HuH-7.5 (cell line): ENCODE measurements at places on chromosomes 1 and 21.

DNA sequence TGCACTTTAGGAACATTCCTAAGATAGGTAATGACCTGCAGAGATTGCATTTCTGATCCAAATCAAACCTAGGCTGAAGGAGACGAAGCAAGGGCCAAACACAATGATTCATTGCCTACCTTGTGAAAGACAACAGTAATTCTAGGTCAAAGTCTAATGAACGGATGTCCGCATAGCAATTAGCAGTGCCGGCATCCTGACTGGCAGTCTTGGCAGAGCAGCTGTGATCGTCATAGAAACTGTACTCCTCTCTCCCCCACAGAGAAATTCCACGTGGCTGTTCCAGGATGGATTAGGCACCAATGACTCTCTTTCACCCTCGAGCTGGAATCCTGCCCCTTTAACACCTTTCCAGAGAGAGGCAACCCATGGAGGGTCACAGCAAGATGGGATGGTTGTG is 28.9 kb upstream of the VAV3 start:
- no peak for DNase-seq

GRCh38 chr1:24498589-24498988 is 4.0 kb upstream of the RCAN3 start:
- DNase-seq: no peak

DNA sequence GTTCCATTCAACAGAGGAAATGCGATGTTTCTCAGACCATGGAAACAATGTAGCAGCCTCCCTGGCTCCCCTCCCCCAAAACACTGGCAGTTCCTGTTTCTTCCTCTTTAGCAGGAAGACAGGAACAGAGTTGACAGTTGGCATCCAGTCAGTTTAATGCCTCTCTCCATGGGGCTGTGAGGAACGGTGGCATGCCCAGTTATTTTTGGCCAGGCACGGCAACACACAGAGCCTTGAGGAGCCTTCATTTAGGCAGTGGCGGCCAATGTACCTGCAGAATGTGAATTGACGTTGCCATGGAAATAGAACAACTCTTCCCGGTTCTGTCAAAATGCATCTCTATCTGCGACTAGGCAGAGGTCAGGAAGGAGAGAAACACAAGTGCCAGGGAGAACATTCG is 330.6 kb downstream of the DSCAM start:
- no peak for DNase-seq

DNA sequence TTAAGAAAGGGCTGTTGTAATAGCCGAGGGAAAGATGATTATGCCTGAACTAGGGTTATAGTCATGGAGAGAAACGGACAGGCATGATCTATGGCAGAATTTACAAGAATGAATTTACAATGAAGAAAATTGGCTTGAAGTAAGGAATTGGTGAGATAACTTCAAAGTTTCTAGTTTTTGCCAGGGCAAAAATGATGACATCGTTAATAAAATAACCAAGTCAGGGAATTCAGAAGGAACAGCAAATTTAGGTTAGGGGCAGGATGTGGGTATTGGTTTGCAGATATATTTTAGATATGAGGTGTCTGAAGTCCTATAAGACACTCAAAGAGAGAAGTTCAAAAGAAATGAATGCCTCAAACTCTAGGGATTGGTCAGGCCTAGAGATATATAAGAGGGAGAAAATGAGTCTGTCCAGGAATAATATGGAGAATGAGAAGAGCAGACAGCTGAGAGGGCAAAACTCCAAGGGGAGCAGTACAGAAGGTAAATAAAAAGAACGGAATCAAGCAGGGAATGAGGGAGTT is 62.8 kb downstream of the IARS2 start:
- DNase-seq: no peak

GRCh38 chr1:25727635-25728286 is 72.2 kb upstream of the SELENON start:
- DNase-seq: no peak

DNA sequence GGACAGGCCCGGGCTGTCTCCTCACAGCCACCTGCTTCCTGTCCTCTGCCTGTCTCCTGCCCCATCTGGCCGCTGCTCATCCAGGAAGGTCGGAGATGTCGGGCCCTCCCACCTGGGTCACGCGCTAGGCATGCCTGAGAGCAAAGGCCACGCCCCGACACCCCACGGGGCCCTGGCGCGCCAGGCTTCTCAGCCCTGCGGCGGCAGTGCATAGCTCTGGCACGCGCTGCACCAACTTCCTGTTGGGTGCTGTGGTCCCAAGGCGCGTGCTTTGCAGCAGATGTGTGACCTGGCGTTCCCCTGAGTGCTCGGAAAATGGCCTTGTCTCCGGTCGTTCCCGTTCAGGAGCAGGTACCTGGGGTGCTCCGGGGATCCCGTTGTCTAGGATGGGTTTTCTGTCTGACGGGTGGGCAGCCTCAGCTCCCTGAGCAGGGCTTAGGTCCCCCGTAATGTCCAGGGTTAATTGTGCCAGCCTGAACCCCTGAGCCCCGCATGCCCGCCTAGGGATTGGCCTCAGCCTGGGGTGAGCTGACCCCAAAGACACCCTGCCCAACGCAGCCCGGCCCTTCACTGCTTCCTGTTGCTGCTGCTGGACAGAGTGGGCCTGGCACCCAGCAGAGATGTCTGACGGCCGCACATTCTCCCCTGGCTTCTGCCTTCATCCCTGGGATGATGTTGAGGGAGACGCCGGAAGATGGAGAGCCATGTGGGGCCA is 19.4 kb upstream of the KCNAB2 start:
- DNase-seq: no peak

DNA sequence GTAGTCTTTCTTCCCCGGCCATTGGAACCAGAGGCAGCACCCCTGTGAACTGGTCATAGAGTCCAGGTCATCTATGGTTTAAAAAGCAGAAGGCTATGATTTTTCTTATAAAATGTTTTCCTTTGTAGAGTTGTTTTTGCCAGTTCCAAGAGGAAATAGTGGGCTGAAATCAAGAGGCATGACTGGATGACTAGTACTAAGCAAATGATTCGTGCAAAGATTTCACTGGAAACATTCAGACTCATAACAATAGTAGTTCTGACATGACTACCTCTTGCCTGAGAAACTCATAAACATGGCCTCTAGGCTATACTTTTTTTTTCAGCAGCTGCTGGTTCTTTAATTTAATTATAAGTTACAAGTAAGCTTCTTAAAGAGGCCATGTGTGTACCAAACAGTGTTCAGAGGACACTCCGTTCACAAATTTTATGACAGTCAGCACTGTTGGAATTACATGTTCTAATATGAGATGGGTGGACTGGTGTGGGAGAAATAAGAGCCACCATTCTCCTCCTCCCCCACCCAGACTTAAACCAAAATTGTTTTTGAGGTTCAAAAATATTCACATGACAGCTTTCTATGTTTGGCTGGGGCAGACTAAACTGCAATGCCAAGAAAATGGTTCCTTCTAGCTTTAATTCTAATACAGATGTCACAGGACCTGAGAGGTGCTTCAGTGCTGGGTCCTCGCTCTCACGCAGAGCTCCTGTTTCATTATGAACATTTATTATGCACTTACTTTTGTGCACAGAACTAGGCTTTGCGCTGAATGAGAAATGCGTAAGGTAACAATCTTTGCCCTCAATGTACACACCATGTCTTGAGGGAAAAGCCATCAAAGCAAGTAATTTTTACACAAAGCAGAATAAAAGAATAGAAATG is 147.5 kb downstream of the ZC3H11B start:
- DNase-seq: no peak

DNA sequence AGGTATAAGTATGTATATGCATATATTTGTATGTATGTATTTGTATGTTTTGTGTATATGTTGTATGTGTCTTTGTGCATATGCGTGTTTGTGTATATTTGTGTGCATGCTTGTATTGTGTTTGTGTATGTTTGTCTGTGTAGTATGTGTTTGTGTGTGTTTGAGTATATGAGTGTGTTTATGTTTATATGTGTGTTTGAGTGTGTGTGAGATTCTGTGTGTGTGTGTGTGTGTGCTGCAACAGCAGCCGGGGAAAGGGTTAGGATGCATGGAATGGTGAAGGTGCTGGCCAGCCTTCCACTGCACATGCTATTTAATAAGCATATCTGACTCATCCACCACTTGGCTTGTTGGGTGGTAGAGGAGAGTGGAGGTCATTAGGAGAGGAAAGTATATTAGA is 46.6 kb upstream of the RAB4A start:
- DNase-seq: no peak

DNA sequence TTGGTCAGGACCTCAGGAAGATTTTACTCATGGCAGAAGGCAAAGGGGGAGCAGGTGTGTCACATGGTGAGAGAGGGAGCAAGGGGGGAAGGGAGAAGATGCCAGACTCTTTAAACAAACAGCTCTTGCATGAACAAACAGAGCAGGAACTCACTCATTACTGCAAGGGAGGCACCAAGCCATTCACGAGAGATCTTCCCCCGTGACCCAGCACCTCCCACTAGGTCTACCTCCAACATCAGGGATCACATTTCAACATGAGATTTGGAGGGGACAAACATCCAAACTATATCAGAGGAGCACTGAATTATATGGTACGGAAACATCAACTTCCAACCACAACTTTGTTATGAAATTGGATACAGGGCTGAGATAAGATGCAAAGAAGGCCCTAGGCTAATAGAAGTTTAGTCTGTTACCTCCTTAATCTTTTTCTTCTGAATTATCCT is 164.9 kb downstream of the ST6GALNAC3 start:
- DNase-seq: no peak

GRCh38 chr1:8198522-8198921 is 119.4 kb upstream of the SLC45A1 start:
- no peak for DNase-seq

- DNase-seq: no peak
Observed at GRCh38 chr1:110390692-110391245, at the start of gene SLC16A4. TSS of gene SLC16A4 (minus strand) at chr1:110391026. CDS start at chr1:110389323, 1,703 bp downstream.

DNA sequence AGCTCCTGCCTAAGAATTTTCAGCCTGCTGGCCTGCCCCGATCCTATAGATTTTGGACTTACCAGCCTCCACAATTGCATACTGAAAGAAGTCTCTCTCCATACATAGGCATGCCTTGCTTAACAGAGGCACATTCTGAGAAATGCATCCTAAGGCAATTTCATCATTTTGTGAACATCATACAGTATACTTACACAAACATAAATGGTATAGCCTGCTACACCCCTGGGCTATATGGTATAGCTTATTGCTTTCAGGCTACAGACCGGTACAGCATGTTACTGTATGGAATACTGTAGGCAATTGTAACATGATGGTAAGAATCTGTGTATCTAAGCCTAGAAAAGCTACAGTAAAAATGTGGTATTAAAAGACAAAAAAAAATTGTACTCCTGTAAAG is 174.7 kb downstream of the NRIP1 start:
- DNase-seq: no peak

- DNase-seq: no peak
Observed at GRCh38 chr1:185704181-185704580, 30.0 kb upstream of the HMCN1 start.

DNA sequence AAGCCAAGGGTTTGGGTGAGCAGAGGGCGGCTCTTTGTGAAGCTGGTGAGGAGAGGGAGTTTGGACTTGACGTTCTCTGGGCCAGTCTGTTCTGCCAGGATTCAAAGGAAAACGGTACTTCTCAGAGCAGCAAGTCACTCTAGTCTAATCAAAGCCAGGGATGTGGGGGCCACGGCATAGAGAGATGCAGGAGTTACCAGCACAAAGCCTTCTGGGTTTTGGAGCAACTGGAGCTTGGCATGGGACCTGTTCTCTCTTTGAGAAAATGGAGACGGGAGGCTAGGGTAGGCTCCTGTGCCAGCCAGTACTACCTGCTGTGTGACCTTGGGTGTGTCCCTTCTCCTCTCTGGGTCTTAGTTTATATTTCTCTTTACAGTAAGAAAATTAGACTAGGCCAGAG is 2.1 kb downstream of the TXLNA start:
- no peak for DNase-seq

- DNase-seq: no peak
Observed at GRCh38 chr1:196380316-196380715, 227.9 kb downstream of the KCNT2 start.

DNA sequence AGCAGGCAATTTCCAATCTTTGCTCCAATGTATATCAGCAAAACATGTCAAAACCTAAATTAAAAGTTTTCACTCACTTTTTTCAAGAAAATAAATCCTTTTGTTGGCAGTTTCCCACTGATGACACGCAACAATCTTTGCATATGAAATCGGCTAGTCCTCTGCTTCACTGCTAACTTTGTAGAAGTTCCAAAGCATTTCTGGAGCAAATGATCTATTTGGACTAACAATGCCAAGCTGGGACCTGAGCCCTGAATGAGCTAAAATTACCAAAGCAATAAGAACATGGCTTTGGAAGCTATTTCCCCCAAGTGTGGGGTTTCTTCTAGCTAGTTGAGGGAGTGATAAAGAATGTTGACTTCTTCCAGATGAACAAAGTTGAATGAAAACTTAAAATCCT is 5.1 kb downstream of the BEND5 start:
- no peak for DNase-seq

- peak; percentile 55 for DNase-seq
Observed at GRCh38 chr1:25117233-25117823, 115.0 kb downstream of the SYF2 start.

DNA sequence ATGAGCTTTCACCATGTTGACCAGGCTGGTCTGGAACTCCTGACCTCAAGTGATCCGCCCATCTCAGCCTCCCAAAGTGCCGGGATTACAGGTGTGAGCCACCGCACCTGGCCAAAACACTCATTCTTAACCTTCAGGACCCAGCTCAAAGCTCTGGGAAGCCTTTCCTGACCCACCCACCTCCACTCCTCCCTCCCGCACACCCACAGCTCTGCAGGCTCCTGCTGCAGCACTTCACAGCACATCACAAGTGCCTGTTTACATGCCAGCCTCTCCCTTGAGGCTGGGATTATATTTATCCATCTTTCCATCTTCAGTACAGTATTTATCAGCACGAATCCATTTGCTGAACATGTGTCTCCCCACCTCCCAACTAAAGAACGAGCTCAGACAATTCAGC is 14.9 kb downstream of the SLC9A1 start:
- no peak for DNase-seq

DNA sequence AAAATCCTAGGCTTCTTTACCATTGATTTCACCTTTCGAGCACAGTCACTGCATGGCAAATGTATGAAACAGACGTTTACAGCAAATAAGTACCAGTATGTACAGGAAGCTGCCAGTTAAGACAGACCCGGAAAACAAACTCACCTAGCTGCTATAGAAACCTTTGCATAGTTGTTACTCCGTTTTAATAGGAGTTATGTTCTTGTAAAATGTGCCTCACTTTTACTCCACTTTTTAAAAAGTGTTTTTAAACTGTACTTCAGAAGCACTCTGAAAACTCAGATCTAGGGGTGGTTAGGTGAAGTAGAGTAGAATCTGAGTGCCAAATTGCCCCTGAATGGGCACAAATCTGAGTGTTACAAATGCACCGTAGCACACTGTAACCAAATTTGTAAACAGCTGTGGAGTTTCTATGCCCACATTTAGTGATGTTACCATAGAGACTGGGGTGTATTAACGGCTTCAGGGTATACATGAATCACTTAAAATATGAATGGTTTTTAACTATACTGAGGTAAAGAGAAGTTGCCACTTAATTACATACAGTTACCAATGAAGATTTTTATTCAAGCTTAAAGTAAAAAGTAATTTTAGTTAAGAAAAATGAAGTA is 30.7 kb downstream of the CNIH4 start:
- no peak for DNase-seq
